ENCODE measurements at places on chromosomes 2 and 18.
A peak's percentile ranks its signal among the peaks of the same experiment; 100 is the strongest.

DNA sequence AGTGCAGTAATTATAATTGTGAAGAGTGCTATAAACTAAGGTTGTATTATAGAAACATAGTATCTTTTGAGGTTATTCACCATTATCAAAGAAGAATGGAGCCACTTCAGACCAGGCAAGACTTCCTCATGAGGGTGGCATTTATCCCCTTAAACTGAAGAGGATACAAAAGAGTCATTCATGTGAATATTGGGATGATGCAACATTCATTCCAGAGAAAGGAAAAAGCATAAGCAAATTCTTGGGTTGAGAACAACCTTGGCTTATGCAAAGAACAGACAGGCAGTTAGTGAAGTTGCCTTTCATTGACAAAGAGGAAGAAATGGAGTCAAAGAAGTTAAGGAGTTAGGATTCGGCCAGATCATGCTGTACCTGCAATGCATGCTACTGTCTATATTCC lies 682.5 kb downstream of the MBD2 start:
- no peak for DNase-seq

- no peak for DNase-seq
Observed at GRCh38 chr2:158131919-158132566, 30.4 kb downstream of the UPP2 start.

- no peak for DNase-seq
Observed at GRCh38 chr2:226179010-226179409, 620.6 kb downstream of the IRS1 start.

DNA sequence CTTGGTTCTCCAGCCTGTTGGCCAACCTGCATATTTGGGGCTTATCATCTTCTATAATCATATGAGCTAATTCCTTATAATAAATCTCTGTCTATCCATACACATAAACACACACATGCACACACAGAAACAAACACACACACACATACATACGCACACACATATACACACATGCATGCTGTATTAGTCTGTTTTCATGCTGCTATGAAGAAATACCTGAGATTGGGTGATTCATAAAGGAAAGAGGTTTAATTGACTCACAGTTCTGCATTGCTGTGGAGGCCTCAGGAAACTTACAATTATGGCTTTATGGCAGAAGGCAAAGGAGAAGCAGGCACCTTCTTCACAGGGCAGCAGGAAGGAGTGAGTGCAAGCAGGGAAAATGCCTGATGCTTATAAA lies 707.4 kb upstream of the CDH2 start:
- DNase-seq: no peak

GRCh38 chr18:68608851-68609490 lies 105.9 kb downstream of the TMX3 start:
- no peak for DNase-seq

DNA sequence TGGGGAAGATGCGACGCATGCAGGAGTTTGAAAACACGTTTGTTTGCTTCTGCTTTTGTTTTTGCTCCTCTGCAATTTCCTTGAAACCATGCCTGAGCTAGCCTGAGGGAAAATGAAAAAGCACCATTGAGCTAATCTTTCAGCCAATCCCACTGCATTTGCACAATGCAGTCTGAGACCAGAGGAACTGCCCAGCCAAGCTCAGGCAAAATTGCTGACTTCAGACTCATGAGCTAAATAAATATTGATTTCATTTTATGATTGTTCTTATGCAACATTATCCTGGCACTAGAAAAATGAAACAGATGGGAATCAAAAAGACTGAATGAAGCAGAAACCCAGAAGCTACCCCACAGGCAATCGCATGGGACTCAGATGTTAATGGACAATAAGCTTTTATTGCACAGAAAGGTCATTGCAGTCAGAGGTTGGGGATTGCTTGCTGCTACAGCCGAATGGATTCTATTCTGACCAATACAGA lies 37.0 kb downstream of the TPRKB start:
- DNase-seq: no peak

GRCh38 chr2:84302513-84303412 lies 156.3 kb downstream of the SUCLG1 start:
- peak; percentile 72 for DNase-seq

- DNase-seq: no peak
Observed at GRCh38 chr2:206189691-206190090, 30.0 kb downstream of the EEF1B2 start.

GRCh38 chr2:171919453-171919852 lies 2.8 kb upstream of the HAT1 start:
- DNase-seq: no peak

DNA sequence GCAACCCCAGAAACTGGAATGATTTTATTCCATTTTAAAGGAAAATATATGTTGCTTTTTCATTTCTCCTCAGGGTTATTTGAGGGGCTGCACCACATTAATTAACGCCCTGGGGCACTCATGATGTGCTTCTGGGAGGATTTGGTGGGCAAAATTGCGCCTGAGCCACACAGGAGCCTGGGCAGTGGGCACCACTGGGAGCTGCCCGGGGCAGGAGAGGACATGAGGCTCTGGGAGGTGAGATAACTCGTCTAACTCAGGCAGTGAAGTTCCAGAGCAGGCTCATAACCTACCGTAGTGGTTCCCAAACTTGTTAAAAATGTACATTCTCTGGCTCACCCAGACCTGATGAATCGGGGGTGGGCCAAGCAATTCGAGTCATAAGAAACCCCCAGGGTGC lies 68.3 kb downstream of the EDAR start:
- no peak for DNase-seq

DNA sequence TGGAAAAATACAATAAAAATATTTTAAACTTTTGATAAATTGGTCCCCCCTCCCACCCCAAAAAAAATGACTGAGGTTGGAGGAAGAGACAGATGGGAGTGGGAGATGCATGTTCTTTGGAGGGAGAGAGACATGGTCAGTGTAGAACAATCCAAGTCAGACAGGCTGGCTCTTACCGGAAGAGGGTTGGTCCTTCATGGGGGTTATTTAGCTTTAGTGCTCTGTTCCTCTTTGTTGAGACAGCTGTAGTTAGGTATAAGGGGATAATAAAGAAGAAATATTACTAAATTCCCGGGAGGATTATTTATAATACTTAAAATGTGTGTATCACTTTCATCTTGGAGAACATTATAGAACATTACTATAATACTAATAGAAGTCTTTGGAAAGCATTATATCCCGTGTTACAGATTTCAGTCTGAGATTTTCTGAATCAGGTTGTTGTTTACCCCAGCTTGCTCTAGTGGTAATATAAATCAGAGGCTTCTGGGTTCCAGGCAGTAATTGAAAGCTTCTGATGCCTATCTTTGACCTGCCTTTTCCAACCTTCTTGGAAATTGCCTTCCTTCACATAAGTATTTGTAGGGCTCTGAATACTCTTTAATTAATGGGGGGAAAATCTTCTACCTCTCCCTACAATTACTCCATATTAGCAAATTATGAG lies 87.7 kb downstream of the SPTBN1 start:
- peak; percentile 70 for DNase-seq

- DNase-seq: no peak
Observed at GRCh38 chr2:43133336-43133707, 93.1 kb downstream of the ZFP36L2 start.

GRCh38 chr2:118813601-118814339 lies 33.7 kb downstream of the EN1 start:
- no peak for DNase-seq

- DNase-seq: no peak
Observed at GRCh38 chr18:24995755-24996154, 356.2 kb downstream of the ZNF521 start.

DNA sequence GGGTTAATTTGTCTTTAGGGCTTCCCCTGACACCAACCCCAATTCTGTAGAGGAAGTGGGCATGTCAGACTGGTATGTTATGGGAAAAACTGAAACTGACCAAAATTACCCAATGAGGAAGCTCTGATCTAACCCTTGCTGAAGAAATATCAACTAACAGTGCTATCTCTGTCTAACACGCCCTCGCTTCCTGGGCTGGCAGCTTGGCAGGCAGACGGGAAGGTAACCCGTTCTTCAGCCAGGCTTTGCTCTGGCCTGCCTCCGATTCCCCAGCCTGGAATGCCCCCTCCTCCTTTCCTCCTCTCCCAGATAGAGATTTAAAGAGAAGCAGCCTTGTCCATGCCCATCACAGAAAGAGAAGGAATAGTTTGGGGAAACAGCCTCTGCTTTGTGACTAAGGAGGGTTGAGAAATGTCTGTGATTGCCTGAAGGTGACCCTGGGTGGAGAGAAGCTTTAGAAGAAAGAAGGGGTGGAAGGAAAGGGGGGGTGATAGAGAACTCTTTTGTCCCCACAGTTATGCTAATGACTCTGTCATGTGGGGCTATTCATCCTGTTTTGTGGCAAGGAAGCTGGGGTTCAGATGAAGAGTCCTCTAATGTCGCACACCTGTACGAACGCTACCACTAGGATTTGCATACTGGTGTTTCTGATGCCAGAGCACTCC lies 15.4 kb downstream of the HK2 start:
- DNase-seq: no peak

GRCh38 chr18:45231617-45232016 lies 383.7 kb upstream of the SLC14A2 start:
- no peak for DNase-seq

DNA sequence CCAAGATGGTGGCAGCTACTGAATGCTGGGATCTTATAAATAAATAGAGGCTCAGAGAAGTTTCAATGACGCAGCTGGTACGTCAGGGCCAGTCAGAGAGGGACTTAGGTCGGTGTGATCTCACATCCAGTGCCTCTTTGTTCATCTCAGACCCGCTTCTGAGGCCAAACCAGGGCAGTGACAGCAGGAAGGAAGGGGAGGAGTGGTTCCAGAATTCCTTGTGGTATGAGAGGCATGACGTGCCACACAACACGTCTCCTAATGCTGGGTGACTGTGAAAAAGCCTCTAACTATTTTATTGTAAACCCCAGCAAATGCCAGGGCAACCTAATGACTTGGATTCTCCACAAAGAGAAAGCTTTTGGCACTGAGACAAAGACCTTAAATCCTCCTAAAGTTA lies 423.3 kb downstream of the LPIN1 start:
- DNase-seq: no peak

DNA sequence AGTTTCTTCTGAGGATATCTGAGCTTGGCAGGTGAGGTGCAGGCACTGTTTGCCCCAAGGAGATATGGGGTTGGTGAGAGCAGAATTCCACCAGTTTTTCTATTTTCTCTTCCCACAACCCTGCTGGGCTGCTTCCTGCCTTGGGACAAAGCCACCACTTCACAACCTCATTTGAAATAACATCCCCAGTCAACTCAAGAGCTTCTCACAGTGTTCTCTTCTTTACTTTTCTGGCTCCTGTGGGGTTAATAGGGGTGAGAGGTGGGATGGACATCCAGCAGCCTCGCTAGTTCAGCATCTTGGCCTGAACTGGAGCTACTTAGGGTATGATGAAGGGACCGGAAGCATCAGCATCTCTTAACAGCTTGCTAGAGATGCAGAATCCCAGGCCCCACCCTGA lies 106.3 kb downstream of the SLC4A3 start:
- DNase-seq: no peak

GRCh38 chr2:96769814-96770213 lies 9.1 kb downstream of the CNNM4 start:
- no peak for DNase-seq

- DNase-seq: no peak
Observed at GRCh38 chr18:76708071-76708721, 114.2 kb upstream of the ZNF236 start.

DNA sequence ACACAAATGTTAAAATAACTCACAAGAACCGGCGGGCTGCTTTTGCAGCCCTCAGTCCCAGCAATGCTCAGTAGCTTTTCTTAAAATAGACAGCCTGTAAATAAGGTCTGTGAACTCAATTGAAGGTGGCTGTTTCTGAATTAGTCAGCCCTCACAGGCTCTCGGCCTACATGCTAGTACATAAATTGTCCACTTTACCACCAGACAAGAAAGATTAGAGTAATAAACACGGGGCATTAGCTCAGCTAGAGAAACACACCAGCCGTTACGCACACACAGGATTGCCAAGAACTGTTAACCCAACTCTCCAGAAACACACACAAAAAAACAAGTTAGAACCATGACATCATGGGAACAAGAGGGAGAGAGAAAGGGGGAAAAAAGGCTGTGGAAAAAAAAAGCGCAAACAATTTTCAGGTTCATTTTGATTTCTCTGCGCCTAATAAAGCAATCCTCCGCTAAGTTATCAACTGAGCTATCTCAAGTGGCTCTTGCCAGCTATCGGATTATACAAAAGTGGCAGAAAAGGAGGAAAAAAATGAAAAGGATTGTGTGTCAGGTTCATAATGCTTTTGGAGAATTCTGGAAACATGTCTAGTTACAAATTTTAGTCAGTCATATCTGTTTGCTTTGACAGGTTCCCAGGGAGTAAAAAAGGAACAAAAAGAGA lies 89.1 kb downstream of the ZEB2 start:
- peak; percentile 60 for DNase-seq

- DNase-seq: no peak
Observed at GRCh38 chr2:120418174-120418787, 72.3 kb downstream of the INHBB start.

DNA sequence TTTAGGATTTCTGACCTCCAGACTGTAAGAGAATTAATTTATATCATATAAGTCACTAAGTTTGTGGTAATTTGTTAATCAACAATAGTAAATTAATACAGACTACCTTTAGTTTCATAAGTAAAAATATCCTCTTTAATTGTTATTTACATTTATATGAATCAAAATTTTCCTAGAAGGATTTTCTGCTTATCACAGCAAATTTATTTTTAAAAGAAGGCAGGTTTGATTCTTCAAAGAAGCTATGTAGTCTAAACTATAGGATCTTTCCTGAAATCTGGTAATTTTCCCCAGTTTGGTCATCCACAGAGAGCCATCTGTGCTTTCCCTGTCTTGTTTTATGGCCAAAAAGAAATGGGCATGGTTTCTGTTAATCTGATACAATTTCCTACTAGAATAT lies 13.1 kb upstream of the VRK2 start:
- DNase-seq: no peak

DNA sequence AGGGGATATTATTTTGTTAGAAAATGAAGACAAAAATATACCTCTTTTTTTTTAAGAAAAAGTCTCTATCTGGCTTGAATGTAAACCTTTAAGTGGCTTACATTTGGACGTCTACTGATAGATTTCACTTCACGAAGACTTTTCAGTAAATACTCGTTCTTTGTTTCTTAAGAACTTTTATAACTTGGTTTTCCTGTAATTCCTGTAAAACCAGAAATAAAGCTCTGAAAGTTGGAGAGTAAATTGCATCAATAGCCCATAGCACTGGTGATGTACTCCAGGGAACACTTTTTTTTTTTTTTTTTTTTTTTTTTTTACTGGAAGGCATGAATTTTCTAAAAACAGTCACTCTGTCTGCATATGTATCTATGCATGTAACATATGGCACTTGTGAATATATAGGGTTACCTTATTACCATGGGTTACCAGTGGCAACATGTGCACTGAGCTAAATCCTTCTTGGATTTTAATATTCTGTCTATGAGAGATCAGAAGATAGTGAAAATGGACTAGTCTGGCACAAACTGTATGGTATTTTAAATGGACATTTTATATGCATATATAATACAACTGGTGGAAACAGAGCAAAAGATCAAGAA lies 309.2 kb upstream of the TCF4 start:
- no peak for DNase-seq

DNA sequence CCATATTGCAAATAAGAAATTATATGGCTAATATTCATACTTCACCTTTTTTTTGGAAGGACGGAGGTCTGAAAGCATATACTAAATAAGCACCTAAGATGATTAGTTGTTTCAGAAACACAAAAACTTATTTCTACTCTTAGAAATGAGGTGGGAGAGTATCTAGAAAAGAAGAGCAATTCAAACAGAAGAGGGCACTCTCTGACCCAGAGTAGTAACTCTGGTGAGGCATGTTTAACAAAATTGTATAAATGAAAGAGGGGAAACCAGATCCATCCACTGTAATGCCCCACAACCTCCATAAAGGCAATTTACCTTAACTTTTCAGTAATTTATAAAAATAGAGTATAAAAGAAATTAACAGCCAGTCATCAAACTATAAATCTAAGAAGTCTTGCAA lies 669.6 kb upstream of the VRK2 start:
- DNase-seq: no peak
